ENCODE measurements at places on chromosomes 4 and X.

DNA sequence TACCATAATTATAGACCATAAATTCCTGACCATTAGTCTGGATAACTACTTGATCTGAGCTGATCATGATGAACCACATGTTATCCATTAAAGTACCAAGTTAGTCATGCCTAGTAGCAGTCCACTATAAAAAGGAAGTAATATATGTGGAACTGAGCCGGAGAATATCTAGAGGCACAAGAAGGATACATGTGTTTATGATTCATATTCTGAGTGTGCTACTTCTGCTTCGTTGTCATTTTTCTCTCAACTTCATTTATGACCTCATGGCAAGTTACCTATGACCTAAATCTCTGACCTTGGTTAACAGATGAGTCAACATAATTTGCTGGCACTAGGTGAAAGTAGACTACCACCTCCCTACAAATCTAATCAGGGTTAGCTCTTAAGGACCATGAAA lies 56.5 kb upstream of the ANKRD17 start:
- no peak for DNase-seq

- no peak for DNase-seq
These were observed 765 bp downstream of the ENOPH1 start for GRCh38 chr4:82430964-82431745.

DNA sequence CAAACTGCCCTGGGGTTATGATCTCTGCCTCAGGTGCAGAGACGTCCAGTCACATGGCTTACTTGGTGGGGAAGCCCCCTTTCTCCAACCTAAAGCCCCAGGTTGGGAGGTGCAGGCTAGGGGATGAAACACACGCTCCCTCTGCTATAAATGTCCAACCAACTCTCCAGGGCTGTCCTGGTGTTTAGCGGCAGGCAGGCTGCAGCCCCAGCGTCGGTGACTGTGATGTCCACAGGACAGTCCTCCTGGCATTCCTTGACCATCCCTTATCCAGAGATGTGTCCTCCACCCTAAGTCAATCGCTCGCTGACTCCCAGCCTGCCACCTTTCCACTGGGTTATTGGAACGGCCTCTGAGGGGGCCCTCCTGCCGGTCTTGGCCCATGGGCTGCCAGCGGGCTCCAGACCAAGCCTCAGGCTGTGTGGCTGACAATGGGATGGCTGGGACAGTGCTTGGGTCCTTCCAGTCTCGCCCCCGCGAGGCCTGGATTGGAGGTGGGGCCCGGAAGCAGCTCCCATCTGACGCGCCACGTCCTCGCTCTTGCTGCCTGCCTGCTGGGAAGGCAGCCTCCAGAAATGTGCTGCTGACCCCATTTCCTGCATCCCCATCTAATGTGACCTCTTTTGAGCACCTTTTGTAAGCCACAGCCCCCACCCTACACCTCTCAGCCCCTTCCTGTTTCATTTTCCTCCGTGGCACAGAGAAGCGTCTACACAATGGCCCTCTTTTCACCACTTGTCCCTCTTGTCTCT lies 60.8 kb upstream of the ADRA2C start:
- no peak for DNase-seq

DNA sequence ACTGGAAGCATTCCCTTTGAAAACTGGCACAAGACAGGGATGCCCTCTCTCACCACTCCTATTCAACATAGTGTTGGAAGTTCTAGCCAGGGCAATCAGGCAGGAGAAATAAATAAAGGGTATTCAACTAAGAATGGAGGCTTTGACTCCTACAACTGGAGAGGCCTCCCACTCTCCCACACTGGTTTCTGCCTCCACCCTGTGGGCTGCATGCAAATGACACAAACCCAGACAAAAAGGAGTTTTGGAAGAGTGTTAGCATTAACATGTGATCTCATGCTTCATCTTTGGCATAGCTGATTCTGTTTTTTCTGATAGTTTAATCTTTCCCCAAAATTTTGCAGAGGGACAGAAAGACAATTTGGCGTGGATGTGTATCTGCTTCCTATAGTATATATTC lies 80.8 kb upstream of the IQCM start:
- DNase-seq, result no peak

DNA sequence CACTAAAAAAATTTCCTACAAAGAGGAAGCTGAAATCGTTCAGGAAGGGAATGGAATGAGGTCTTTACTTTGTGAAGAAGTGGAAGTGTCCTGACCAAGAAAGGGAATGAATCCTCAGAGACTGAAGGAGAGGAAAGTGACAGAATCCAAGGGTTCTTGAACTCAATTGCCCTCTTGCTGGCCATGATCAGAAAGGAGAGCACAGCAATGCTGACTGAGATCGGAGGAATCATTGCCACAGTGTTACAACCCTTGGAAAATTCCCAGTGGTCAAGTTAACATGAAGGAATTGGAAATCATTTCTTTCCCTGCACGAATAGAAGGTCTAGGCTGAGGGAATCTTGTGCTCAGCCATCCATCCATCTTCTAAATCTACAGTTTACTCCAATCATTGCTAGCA lies 190.0 kb upstream of the NEIL3 start:
- no peak for DNase-seq

Measured in NCI-H1048 (cell line).